ENCODE measurements at places on chromosomes 16 and 17. TPM values are rescaled to one million over a fixed set of nuclear protein-coding genes. Genes with fewer than 3 reads are reported as not detected.

Gene FSCN2
- 2.8 TPM for total RNA-seq

Gene MMP25
- 0.58 TPM for total RNA-seq

DNA sequence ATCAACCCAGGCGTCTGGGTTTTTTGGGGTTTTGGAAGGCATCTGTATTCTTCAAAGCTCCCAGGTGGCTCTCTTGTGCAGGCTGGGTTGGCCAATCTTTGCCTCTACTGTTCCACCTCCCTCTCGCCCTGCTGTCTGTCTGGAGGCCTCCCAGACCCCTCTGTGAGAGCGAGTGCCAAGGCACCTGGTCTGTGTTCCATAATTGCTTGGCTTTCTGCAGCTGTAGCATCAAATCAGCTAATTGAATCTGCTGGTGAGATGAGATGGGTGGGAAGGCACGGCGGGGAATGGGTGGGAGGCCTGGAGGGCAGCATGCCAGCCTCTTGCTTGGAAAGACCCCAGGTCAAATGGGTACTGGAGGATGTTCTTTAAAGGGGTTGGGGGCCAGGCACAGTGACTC lies 52.5 kb upstream of the CLEC19A start:
- H3K27me3 ChIP-seq: no peaks in the 10 kb centered on the region
- peaks cover 3% of the 10 kb centered on the region for H3K4me1 ChIP-seq
- H3K27ac ChIP-seq: no peak overlapping the region
- peaks cover 3% of the 10 kb centered on the region for H3K36me3 ChIP-seq

- peaks cover 4% of the 10 kb centered on the region for H3K4me1 ChIP-seq
- peaks cover 35% of the 10 kb centered on the region for H3K27me3 ChIP-seq
- no peak overlapping the region for H3K27ac ChIP-seq
- no peaks in the 10 kb centered on the region for H3K36me3 ChIP-seq
Measured at GRCh38 chr17:47741109-47741792, 8.2 kb downstream of the TBX21 start.

DNA sequence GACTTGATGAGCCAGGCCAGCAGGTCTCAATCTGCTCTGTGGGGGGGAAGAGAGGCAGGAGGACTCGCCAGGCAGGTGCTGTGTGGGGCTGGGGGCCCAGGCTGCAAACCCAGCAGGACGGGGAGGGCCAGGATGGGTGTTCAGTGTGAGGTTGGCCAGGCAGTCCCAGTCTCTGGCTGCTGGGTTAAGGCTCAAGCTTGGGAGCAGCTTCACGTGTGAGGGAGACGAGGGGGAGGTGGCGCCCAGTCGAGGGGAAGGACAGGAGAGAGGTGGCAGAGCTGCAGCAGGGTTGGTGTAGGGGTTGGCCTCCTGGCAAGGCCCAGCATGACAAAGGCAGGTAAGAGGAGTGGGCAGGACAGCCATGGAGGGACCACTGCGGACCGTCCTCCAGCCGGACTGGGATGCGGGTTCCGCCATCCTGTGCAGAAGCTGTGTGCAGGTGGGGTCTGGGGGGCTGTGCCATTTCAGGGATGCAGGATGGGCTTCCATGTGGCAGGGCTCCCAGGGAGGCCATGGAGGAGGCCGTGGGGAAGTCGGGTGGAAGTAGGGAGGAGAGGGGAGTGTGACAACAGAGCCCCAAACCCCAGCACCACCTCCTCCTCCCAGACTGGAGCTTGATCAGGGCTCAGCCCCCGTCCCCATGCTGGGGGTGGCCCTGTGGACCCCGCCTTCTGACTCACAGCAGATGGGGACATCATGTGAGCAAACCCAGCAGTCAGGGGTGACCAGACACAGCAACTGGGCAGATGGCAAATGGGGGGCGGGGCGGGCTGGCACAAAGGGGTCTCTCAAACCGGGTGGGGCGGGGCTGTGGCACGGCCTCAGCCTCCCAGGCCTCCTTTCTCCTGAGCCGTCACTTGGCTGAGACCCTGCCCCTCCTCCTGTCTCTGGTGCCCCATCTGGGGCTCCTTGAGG lies 2.8 kb downstream of the ADGRG1 start:
- H3K4me1 ChIP-seq: peaks cover 38% of the 10 kb centered on the region
- H3K4me3 ChIP-seq: no peak overlapping the region
- no peaks in the 10 kb centered on the region for H3K36me3 ChIP-seq
- H3K27ac ChIP-seq: no peak overlapping the region
- H3K27me3 ChIP-seq: peaks cover 34% of the 10 kb centered on the region

GRCh38 chr17:1108478-1108764 lies 71.4 kb downstream of the ABR start:
- peak overlapping the region; percentile 51 for H3K27ac ChIP-seq
- peak overlapping the region; percentile 78 for H3K4me3 ChIP-seq
- no peak for DNase-seq
- peaks cover 60% of the 10 kb centered on the region for H3K4me1 ChIP-seq

DNA sequence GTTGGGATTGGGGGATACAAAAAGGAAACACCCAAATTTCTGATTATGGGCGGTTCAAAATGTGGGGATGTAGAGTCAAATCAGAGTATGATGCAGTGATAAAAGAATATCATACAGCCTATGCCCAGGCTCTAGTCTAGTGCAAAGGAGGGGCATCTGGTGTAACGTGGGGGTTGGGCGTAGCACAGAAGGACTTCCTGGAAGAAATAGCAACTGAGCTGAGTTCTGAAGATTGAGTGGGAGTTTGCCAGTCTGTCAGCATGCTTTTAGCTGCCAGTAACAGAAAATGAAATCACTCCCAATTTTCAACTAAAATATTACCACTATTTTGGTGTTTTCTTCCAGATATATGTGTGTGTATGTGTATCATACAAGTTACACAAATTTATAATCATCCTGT lies 196.9 kb downstream of the SPECC1 start:
- DNase-seq: no peak
- H3K4me1 ChIP-seq: no peaks in the 10 kb centered on the region
- H3K27me3 ChIP-seq: no peaks in the 10 kb centered on the region
- H3K27ac ChIP-seq: no peak overlapping the region
- H3K4me3 ChIP-seq: no peak overlapping the region

- peaks cover 2% of the 10 kb centered on the region for H3K27me3 ChIP-seq
- no peak overlapping the region for H3K4me3 ChIP-seq
- no peak for DNase-seq
- H3K27ac ChIP-seq: no peak overlapping the region
- H3K36me3 ChIP-seq: no peaks in the 10 kb centered on the region
Measured at GRCh38 chr16:31138621-31139578, 3.4 kb upstream of the PRSS8 start.

GRCh38 chr16:58158725-58159124 lies 29.5 kb upstream of the CFAP20 start:
- H3K36me3 ChIP-seq: peaks cover 51% of the 10 kb centered on the region
- no peak overlapping the region for H3K27ac ChIP-seq
- H3K4me1 ChIP-seq: no peaks in the 10 kb centered on the region
- no peak overlapping the region for H3K4me3 ChIP-seq

DNA sequence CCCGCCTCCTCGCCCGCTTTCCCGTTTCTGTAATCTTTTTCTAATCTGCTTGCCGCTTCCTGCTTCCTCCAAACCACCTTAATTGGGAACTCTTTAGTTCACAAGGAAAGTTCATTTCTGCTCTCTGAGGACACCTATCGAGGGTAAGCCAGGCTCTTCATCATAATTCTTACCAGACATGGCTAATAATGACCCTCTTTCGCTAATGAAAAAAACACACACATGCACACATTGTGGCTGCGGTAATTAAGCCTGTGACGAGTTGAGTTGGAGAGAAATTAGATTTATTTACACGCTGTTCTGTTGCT lies 100.6 kb downstream of the ZNF423 start:
- no peaks in the 10 kb centered on the region for H3K27me3 ChIP-seq
- no peaks in the 10 kb centered on the region for H3K36me3 ChIP-seq
- peak overlapping the region; percentile 26 for H3K4me3 ChIP-seq
- peak; percentile 81 for DNase-seq
- H3K4me1 ChIP-seq: peaks cover 37% of the 10 kb centered on the region
- peak overlapping the region; percentile 83 for H3K27ac ChIP-seq

DNA sequence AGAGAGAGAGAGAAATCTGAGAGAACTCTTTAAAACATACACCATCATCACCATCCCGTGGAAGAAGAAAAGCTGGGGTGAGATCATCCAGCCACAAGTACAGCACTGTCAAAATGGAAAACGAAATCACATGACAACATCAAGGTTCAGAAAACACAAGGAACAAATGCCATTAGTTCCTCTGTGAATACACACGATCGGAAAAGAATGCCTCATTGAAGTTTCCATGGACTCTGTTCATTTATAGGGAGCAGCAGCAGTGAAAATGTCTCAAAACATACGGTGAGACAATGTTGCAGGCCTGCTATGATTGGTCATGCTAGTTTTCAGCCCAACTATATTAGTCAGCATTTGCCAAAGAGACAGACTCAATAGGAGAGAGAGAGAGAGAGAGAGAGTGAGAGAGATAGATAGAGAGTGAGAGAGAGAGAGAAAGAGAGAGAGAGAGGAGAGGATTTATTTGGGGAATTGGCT lies 4.4 kb downstream of the CFAP97D1 start:
- H3K4me1 ChIP-seq: peaks cover under 1% of the 10 kb centered on the region
- peaks cover 18% of the 10 kb centered on the region for H3K27me3 ChIP-seq
- H3K36me3 ChIP-seq: no peaks in the 10 kb centered on the region
- H3K27ac ChIP-seq: peak overlapping the region; percentile 10
- DNase-seq: peak; percentile 83
- H3K4me3 ChIP-seq: no peak overlapping the region

- H3K27ac ChIP-seq: no peak overlapping the region
- peak; percentile 75 for DNase-seq
- H3K27me3 ChIP-seq: no peaks in the 10 kb centered on the region
- peaks cover 3% of the 10 kb centered on the region for H3K36me3 ChIP-seq
- H3K4me1 ChIP-seq: no peaks in the 10 kb centered on the region
Measured at GRCh38 chr16:47565454-47565853, 104.3 kb downstream of the PHKB start.

DNA sequence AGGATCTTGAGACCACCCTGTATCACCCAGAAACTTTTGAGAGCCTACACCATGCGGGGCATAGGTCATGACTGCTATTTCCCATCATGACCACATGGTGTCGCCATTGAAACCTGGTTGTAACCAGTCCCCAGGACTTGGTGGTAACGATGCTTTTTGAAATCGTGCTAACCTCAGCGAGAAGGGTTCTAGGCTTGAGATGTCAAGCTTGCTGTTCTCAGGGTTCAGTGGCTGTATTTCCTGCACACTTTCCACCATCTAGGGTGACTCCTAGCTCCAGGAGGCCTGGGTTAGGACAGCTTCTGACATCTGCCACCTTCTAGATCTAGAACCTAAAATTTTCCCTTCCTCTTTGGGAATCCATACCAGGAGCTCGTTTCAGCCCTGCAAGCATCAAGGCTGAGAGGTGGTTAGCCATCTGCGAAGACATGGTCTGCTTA lies 13.0 kb upstream of the SPNS3 start:
- peaks cover 3% of the 10 kb centered on the region for H3K27me3 ChIP-seq
- H3K4me3 ChIP-seq: no peak overlapping the region
- peaks cover 4% of the 10 kb centered on the region for H3K4me1 ChIP-seq
- no peak overlapping the region for H3K27ac ChIP-seq
- no peaks in the 10 kb centered on the region for H3K36me3 ChIP-seq

- H3K27me3 ChIP-seq: peaks cover 14% of the 10 kb centered on the region
- no peaks in the 10 kb centered on the region for H3K36me3 ChIP-seq
- H3K27ac ChIP-seq: no peak overlapping the region
Measured at GRCh38 chr17:79506150-79506870, 104.5 kb downstream of the RBFOX3 start.

DNA sequence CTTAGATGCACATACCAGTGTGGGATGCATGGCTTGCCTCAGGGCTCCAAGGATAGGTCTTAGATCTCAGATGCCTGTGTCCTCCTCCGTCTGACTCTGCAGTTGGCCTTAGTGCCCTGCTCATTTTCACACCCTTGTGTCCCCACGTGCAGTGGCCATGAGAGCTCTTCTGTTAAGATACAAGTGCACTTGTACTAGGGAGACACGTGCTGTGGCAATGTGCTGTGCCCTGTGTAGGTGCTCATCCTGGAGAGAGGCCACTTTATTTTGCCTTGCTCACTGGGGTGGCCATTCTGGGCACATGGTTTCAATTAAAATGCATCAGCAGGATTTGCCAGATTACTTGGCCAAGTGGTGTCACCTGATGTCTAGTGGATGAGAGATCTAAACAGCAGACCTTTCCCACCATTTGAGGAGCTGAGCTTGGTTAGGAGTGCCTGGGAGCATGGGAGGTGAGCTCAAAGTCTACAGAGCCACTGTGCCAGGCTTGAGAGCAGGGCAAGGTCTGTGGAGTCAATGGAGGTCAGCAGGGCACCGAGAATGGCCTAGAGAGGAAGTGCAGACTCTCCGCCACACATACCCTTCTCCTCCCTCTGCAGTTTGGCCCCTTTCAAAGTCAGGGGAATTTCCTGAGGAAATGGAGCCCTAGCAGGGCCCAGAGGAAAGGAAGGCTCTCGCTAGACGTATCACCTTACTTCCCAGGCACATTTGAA lies 25.2 kb upstream of the SMPD3 start:
- no peak overlapping the region for H3K27ac ChIP-seq
- H3K4me1 ChIP-seq: peaks cover 22% of the 10 kb centered on the region
- H3K27me3 ChIP-seq: no peaks in the 10 kb centered on the region
- no peak overlapping the region for H3K4me3 ChIP-seq

DNA sequence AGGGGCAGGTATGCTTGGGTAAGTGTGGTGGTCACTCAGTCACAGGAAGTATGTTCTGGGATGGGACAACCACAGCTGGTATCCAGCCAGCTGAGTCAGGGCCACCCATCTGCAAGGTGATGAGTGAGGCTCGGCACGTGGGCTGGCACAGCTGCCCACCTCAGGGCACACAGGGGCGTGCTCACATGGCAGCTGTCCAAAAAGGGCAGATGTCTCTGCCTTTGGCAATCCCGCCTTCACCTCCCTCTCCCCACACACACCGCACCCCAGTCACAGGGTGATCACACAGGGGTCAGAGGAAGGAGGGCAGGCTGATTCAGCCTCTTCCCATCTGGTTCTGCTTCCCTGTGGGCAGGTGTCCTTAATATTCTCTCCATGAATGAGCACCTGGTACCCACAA lies 85.9 kb upstream of the TOB1 start:
- peak; percentile 66 for DNase-seq
- H3K4me3 ChIP-seq: no peak overlapping the region
- no peak overlapping the region for H3K27ac ChIP-seq
- no peaks in the 10 kb centered on the region for H3K27me3 ChIP-seq
- H3K4me1 ChIP-seq: peaks cover 96% of the 10 kb centered on the region

DNA sequence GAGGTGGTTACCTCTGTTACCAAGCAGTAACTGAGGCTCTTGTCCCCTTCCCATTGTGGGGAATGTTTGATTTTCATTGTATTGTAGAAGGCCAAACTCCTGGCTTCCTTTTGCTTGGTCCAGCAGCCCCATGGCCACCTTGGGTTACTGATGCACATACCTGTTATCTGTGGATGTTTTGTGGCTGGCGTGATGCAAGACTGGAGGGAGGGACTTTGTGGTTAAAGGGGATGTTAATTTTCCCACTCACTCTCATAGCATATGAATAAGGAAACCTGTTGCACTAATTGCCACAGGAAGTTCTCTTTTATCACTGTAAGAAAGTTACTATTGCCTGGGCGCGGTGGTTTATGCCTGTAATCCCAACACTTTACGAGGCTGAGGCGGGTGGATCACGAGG lies 168.6 kb upstream of the HS3ST4 start:
- H3K27me3 ChIP-seq: no peaks in the 10 kb centered on the region
- H3K4me3 ChIP-seq: no peak overlapping the region
- no peaks in the 10 kb centered on the region for H3K4me1 ChIP-seq
- no peak overlapping the region for H3K27ac ChIP-seq
- no peaks in the 10 kb centered on the region for H3K36me3 ChIP-seq

- H3K27me3 ChIP-seq: no peaks in the 10 kb centered on the region
- DNase-seq: no peak
- H3K4me3 ChIP-seq: no peak overlapping the region
- H3K4me1 ChIP-seq: no peaks in the 10 kb centered on the region
- H3K36me3 ChIP-seq: no peaks in the 10 kb centered on the region
Measured at GRCh38 chr17:14701886-14702285, 401.0 kb downstream of the HS3ST3B1 start.

All from muscle of leg (tissue), 16 donors.